Thymus (tissue), 14 donors: ENCODE measurements at places on chromosomes 5 and 9. TPM values are rescaled to one million over a fixed set of nuclear protein-coding genes. Genes with fewer than 3 reads are reported as not detected.

RAI14 gene
- total RNA-seq, result 10.4 TPM

ZBTB43 gene
- total RNA-seq, result 5.7 TPM

NIM1K gene
- 0.19 TPM for total RNA-seq

SPINK14 gene
- not detected for total RNA-seq

MSMP gene
- not detected for total RNA-seq

BARHL1 gene
- not detected for total RNA-seq

ARHGAP26 gene
- 16.2 TPM for total RNA-seq

MOB3B gene
- total RNA-seq, result 2.3 TPM

CXCL14 gene
- total RNA-seq, result 12.6 TPM

SLC46A2 gene
- total RNA-seq, result 24.6 TPM

- DNase-seq, result no peak
These were observed 18.5 kb downstream of the TBC1D2 start for GRCh38 chr9:98236901-98237487.

DNA sequence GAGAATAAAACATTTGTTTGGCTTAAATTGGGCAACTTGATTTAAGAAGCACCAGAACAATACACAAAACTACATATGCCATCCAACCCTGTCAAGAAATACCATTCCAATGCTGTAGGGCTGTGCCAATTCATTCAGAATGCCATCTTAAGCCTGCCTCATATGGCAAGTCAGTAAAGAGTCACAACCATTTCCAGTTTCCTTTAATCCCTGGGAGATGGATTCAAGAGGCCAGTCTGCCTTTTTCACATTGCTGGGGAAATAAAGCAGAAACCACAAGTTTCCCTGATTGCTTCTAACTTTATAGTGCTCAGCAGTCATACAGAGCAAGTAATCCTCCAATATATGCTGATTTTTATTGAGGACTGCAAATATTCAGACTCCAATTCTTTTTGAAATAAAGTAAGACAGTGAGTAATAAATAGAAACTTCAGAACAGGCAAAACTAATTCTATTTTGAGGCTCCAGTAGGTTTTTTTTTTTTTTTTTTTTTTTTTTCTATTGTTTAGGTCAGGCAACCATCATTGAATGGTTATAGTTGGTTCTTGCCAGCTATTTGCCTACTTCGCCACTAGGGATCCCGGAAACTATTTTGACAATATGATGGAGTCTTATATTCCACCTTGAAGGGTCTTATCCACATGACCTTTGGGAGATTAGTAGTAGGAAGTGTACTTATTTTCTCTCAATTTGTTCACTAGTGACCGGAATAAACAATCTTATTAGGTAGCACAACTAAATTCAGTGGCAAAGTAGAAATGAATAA lies 400.9 kb upstream of the MEF2C start:
- no peak for DNase-seq

DNA sequence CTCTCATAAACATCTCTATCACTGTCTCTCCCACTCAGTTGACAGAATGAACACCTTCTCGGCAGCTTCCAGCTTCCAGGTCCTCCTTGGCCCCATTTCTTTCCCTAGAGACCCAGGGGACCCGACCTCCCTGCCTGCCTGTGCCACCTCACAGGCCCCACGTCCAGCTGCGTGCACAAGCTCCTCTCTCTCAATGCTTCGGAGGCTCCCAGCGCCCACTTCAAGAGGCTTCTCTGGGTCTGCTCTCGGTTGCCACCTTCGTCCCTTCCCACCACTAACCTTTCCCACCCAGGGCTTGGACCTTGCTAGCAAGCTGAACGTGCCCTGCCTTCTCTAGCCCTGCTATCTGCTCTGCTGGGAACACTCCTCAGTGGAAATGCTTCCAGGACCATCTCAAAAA lies 2.8 kb upstream of the N4BP3 start:
- no peak for DNase-seq

- DNase-seq, result no peak
These were observed 183.6 kb downstream of the EFNA5 start for GRCh38 chr5:107487056-107487542.

DNA sequence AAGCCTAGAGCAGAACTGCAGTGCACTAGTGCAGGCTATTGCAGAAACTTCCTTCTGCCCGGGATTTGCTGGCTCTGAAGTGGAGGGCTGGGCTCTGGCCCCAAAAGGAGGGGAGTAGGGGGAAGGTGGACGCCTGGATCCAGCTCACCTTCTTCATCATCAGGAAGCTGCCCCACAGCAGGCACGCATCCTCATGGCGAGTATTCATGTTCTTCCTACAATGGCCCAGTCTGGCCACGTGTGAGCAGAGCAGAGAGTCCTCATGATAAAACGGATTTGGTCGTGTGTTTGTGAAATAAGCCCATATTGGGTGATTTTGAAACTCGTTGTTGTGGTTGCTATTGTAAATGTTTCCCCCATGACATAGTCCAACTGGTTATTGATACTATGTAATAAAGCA lies 8.2 kb upstream of the GLIPR2 start:
- DNase-seq, result no peak

DNA sequence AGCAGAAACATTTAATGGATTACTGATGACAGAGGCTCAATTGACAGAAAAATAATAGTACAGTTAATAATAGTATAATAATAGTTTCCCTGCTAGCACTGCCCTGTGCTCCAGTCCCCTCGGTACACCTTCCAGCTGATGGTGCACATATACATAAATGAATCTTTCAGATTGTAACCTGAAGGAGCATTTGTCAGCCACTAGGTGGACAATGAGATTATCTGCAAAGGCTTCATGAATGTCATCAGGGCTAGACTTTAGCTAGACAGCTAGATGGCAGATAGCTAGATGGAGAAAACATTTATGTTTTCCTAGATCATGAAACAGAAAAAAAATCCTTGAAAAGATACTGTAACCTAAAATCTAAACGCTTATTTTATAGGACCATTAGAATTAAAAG lies 304.4 kb upstream of the SMC2 start:
- DNase-seq, result no peak

- DNase-seq, result no peak
These were observed 125.3 kb upstream of the IQGAP2 start for GRCh38 chr5:76277736-76278135.

- DNase-seq, result peak; percentile 27
These were observed 7.1 kb upstream of the AFAP1L1 start for GRCh38 chr5:149264439-149265067.

GRCh38 chr9:97714435-97714834 lies 17.3 kb upstream of the XPA start:
- DNase-seq, result no peak

- no peak for DNase-seq
These were observed 84.9 kb upstream of the MEF2C start for GRCh38 chr5:88967633-88968585.

DNA sequence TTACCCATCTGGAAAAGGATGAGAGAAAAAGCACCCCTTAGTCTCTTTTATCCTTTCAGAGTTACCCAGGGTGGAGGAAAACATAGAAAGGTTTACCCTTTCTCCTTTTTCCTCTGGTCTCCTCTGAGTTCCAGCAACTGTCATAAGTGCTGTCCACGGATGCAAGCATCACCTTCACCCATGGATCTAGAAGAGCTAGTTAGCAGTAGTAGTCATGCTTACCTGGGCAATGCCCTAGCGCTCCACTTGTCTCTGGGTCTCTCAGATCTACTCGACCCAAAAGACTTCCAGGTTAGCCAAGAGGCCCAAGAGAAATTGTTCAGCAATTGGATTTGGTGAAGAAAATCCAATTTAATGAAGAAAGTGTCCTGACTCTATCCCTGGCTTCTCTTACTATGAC lies 656.2 kb upstream of the PTPRD start:
- no peak for DNase-seq

GRCh38 chr5:174119468-174119881 lies 74.0 kb downstream of the NSG2 start:
- DNase-seq, result no peak

- DNase-seq, result no peak
These were observed 5.3 kb upstream of the SAP30L start for GRCh38 chr5:154440540-154440939.

DNA sequence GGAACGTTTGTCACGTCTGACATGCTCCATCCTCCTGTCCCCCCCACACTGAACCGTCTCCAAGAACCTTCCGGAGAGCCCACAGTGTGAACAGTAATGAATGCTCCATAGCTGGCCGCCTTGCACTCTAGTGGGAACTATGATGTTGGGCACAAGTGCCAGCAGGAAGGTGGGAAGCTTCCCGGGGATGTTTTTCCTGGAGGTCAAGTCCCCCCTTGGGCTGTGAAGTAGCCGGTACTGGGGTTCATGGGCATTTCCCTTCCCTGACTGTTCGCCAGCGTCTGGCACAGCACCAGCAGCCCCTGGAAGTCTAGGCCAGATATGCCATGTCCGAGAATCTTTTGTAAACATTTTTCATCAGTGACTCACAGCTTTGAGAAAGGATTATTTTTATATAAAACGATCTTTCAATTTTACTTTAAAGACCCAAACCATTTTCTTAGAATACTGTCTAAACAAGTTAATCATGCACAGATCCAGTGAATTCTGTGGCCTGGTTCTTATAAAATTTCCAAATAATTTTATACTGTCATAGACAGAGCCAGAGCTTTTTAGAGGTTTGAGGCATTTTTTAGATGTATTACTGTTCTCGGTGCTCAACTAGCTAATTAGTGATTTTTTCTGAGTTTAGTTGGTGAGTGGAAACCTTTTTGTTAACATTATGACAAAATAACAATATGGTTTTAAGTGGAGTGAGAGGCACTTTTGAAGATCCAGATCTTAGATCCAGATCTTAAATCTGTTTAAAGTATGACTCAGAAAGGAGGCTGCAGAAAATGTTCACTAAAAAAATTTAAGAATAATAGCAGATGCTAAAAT lies 11.6 kb downstream of the ABL1 start:
- DNase-seq, result no peak

- DNase-seq, result no peak
These were observed 31.1 kb downstream of the RALGPS1 start for GRCh38 chr9:126945682-126946081.

DNA sequence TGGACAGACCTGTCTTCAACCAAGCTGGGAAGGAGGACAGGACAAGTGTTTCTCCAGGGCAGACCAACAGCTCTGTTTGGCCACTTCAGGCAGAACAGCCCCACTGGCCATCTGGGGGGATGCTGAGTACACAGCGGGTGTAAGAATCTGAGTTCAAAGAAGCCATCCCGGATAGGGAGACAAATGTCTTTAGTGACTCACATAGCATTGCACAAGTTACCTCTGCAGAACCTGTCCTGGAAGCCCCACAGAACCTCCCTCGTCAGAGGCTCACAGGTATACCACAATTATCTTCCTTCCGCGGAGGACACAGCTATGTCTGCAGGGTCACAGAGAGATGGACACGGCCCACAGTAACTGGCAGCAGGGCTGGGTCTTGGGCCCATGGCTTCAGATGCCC lies 2.0 kb downstream of the OR2V2 start:
- DNase-seq, result no peak

- DNase-seq, result no peak
These were observed 33.4 kb downstream of the VAV2 start for GRCh38 chr9:133958756-133959155.

- no peak for DNase-seq
These were observed 3.2 kb upstream of the FUBP3 start for GRCh38 chr9:130576176-130576575.

- no peak for DNase-seq
These were observed 241.5 kb downstream of the TLE4 start for GRCh38 chr9:79813258-79813638.

- no peak for DNase-seq
These were observed 624.6 kb downstream of the PDE4D start for GRCh38 chr5:59268756-59269415.

DNA sequence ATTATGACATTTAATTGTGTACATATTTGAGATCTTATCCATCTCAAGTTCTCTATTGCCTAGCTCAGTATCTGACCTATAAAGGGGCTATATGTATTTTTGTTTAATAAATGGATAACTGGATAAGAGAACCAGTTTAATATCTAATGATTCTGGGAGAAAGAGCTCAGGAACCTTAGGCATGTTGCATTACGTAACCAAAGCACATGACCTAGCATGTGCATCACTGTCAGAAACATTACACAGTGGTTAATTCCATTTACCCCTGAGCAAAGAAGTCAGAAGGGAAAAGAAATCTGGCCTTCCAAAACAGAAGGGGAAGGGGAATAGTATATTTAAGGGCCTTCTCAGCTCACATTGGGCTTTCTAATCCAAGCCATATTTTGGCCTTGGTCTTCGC lies 12.3 kb downstream of the PAPPA start:
- DNase-seq, result no peak

DNA sequence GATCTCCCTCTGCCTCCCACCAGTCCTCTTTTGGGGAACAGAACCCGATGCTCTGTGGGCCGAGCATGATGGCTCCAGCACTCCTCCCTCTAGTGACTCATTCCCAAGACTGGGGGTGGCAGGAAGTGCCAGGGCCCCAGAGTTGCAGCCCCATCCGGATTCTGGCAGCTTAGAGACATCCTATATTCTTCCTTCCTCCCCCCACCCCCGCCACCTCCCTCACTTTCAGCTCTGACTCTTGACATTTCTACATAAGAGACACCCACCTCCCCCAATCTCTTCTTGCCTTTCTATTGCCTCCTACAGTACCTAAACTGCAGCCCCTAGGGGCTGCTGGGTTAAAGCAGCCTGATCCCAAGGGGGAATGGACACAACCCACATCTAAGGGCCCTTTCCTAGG lies 47.1 kb upstream of the MATR3 start:
- no peak for DNase-seq

GRCh38 chr5:29485333-29485732 lies 1708.2 kb upstream of the CDH6 start:
- no peak for DNase-seq

DNA sequence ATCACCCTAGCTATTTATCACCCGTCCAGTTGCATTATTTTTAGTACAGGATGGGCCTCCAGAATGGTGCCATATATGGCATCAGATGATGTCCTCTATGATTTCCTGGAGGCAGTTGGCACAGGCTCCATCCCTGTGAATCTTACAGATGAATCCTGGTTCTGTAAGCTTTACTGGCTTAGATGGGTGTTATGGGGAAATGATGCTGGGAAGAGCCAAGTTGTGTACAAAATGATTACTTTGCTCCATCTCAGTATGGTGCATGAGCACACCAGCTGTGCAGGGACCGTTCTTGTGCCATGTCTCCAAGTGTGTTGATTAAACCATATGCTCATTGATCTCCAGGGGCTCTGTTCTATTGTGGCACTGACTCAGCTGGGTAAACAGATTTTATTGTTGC lies 755.7 kb downstream of the TLR4 start:
- no peak for DNase-seq

- peak; percentile 45 for DNase-seq
These were observed 1.7 kb downstream of the TLE1 start for GRCh38 chr9:81687521-81688261.

GRCh38 chr5:147687118-147687517 lies 95.4 kb downstream of the JAKMIP2 start:
- DNase-seq, result no peak

DNA sequence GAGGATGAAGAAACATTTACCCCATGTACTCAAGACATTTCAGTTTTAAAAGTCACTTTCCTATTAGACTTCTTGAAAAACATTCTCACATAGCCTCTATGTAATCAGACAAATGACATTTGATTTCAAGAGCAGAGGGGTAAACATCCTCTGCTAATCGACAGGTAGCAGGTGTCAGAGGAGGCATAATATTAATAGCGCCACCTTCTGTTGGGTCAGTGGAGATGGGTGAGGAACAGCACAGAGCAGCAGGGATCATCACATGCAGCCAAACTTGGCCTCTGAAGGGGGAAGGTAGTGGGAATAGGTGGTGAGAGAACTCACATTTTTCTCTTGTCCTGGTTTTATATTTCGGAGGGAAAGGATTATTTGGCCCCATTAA lies 3.3 kb upstream of the LSM11 start:
- peak; percentile 40 for DNase-seq
